ENCODE measurements at places on chromosomes 11 and 22.

DNA sequence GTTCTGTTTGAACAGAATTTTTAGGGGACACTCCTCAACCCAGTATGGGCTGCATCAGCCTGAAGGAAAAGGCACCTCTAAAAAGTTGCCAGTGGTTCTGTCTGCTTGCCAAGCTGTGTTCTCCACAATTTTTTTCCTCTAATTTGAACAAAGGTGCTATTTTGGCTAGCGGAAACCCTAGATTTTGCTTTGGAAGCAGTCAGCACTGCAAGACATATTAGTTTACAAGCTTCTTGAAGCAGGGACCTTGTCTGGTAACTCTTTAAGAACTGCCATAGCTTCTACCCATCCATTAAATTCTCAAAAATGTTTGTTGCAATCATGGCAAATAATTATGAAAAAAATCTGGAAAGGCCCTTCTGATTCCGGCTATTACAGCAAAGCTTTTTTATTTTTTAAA is 75.6 kb upstream of the HEPHL1 start:
- H3K27me3 ChIP-seq = no peaks in the 10 kb centered on the region
- DNase-seq = no peak
- no peaks in the 10 kb centered on the region for H3K4me1 ChIP-seq
- H3K36me3 ChIP-seq = no peaks in the 10 kb centered on the region
- no peak overlapping the region for H3K27ac ChIP-seq
- H3K4me3 ChIP-seq = no peak overlapping the region

GRCh38 chr11:44538375-44539054 is 26.9 kb upstream of the CD82 start:
- no peak overlapping the region for H3K27ac ChIP-seq
- H3K4me1 ChIP-seq = no peaks in the 10 kb centered on the region
- H3K4me3 ChIP-seq = no peak overlapping the region

DNA sequence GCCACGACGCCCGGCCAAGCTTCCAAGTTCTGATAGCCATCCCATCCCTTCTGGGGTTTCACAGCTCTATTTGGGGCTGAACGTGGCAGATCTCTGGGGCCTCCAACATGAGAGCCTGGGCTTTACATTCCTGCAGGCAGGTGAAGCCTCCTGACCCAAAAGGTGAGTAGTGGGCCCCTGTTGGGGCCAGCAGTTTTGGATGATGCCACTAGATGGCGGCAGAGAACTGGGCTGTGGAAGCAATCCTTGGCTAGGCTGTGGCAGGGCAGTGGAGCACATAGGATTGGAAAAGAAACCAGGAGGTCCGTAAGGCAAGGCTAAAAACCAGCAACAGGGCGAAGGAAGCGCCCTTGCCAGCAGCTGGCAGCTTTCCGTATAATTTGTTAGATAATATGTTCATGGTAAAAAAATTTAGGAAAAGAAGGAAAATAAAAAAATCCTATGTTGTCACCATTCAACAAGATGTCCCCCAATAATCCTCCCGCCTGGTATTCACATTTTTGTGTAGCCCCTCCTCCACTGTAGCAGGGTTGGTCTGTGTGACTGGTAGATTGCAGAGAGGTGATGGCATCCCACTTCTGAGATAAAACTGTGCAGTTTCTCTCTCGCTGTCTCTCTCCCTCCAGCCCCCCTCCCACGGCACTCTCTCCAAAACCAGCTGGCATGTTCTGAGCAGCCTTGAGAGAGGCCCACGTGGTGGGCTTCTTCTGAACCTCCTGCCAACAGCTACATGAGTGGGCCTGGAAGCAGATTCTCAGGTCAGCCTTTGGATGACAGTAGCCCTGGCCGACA is 43.6 kb upstream of the OR4B1 start:
- H3K27ac ChIP-seq = no peak overlapping the region
- peak; percentile 80 for DNase-seq
- no peak overlapping the region for H3K4me3 ChIP-seq
- no peaks in the 10 kb centered on the region for H3K4me1 ChIP-seq

GRCh38 chr11:133787379-133788141 is 57.8 kb downstream of the SPATA19 start:
- H3K4me1 ChIP-seq = no peaks in the 10 kb centered on the region
- H3K27me3 ChIP-seq = peaks cover 17% of the 10 kb centered on the region
- H3K4me3 ChIP-seq = no peak overlapping the region
- no peak overlapping the region for H3K27ac ChIP-seq
- H3K36me3 ChIP-seq = no peaks in the 10 kb centered on the region

DNA sequence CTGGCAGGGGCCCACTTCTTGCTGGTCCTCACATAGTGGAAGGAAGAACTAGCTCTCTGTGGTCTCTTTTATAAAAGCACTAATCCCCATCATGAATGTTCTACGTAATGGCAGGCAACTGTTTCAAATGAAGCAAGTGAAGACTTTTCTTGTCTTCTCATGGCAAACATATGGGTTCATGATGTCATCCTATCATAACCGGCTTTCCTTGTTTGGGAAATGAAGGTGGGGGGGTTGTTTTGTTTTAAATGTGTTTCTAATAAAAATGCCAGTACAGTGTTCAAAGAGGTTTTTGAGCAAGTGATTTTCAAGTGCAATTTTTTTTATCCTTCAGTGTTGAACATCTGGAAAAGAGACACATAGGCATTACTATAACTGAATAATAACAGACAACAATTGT is 33.4 kb downstream of the REXO2 start:
- H3K4me1 ChIP-seq = peaks cover under 1% of the 10 kb centered on the region
- no peaks in the 10 kb centered on the region for H3K27me3 ChIP-seq
- no peak overlapping the region for H3K27ac ChIP-seq
- no peak overlapping the region for H3K4me3 ChIP-seq
- no peaks in the 10 kb centered on the region for H3K36me3 ChIP-seq

GRCh38 chr11:130608287-130608686 is 159.8 kb downstream of the ADAMTS15 start:
- peaks cover 16% of the 10 kb centered on the region for H3K4me1 ChIP-seq
- no peaks in the 10 kb centered on the region for H3K27me3 ChIP-seq
- no peak overlapping the region for H3K4me3 ChIP-seq
- DNase-seq = no peak

- H3K4me3 ChIP-seq = no peak overlapping the region
- H3K4me1 ChIP-seq = peaks cover 8% of the 10 kb centered on the region
- H3K27ac ChIP-seq = no peak overlapping the region
- DNase-seq = no peak
- no peaks in the 10 kb centered on the region for H3K27me3 ChIP-seq
Measured at GRCh38 chr22:24433828-24434470, 6.5 kb downstream of the ADORA2A start.

- no peaks in the 10 kb centered on the region for H3K36me3 ChIP-seq
- no peak overlapping the region for H3K27ac ChIP-seq
- H3K27me3 ChIP-seq = no peaks in the 10 kb centered on the region
- peaks cover 53% of the 10 kb centered on the region for H3K4me1 ChIP-seq
Measured at GRCh38 chr11:19800162-19800561, 87.5 kb downstream of the NAV2 start.

- no peak overlapping the region for H3K4me3 ChIP-seq
- DNase-seq = no peak
- peak overlapping the region; percentile 75 for H3K27ac ChIP-seq
- peaks cover 11% of the 10 kb centered on the region for H3K4me1 ChIP-seq
- no peaks in the 10 kb centered on the region for H3K36me3 ChIP-seq
- no peaks in the 10 kb centered on the region for H3K27me3 ChIP-seq
Measured at GRCh38 chr11:43746670-43747069, 66.1 kb downstream of the HSD17B12 start.

- no peaks in the 10 kb centered on the region for H3K4me1 ChIP-seq
- DNase-seq = no peak
- H3K36me3 ChIP-seq = no peaks in the 10 kb centered on the region
Measured at GRCh38 chr11:92137747-92138146, 86.9 kb upstream of the FAT3 start.

DNA sequence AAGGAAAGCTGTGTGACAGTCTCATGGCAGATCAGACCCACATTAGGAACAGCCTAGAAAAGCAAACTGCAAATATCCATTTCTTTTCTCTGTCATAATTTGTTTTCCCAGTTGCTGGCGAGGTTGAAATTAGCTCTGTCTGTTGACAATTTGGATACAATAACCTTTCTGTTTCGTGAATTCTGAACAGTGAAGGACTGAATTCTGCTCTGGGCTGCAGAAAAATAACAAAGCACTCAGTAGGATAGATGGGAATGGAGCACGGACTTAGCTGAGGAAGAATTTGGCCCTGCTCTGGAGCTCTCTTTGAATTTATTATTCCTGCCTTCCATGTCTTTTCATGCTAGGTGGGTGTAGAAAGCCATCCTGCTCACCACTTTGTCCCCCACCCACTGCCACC is 140.3 kb downstream of the RRAS2 start:
- H3K36me3 ChIP-seq = no peaks in the 10 kb centered on the region
- no peak overlapping the region for H3K27ac ChIP-seq
- H3K4me3 ChIP-seq = no peak overlapping the region

DNA sequence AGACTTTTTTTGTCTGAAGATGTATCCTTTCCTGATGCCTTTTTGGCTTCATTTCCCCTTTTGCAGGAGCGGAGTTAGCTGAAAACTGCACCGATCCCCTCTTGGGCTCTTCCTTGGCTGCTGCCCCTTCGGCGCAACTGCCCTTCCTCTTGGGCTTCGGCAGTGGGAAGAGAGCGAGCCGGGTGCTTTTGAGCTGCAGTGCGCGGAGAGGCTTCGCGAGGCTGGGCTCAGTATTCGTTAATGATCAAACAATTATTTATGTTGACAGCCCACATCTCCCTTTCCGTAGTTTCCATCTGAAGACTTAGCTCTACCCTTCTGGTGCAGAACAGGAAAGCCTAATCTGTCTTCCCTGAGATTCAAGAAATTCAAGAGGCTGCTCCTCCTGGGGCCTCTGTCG is 170.8 kb downstream of the CSNK2A3 start:
- no peak overlapping the region for H3K27ac ChIP-seq
- H3K4me3 ChIP-seq = no peak overlapping the region
- H3K27me3 ChIP-seq = no peaks in the 10 kb centered on the region
- no peaks in the 10 kb centered on the region for H3K36me3 ChIP-seq
- H3K4me1 ChIP-seq = peaks cover 14% of the 10 kb centered on the region
- no peak for DNase-seq

GRCh38 chr22:45101515-45102227 is 62.1 kb upstream of the NUP50 start:
- H3K27ac ChIP-seq = no peak overlapping the region
- no peak overlapping the region for H3K4me3 ChIP-seq
- H3K27me3 ChIP-seq = peaks cover 4% of the 10 kb centered on the region
- DNase-seq = peak; percentile 69
- no peaks in the 10 kb centered on the region for H3K4me1 ChIP-seq

DNA sequence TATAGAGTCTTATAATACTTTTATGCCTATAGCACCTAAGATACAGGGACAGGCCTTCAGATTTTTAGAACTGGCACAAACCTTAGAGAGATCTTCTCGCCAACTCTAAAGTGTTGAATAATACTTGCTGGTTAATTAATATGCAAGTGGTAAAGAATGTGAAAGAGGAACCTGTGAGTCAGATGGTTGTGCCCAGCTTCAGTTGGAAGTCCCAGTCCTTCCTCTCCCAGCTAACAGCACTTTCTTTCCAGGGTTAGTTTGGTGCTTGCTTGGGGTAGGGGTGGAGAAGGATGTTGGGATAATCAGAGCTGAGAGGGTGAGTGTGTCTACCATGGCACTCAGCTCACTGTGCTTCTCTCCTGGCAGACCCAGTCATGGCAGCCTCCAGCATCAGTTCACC is 4.9 kb upstream of the TMEM132A start:
- H3K27ac ChIP-seq = no peak overlapping the region
- no peak overlapping the region for H3K4me3 ChIP-seq
- DNase-seq = no peak
- H3K27me3 ChIP-seq = no peaks in the 10 kb centered on the region

- no peaks in the 10 kb centered on the region for H3K27me3 ChIP-seq
- no peak overlapping the region for H3K4me3 ChIP-seq
- DNase-seq = no peak
- H3K27ac ChIP-seq = no peak overlapping the region
Measured at GRCh38 chr11:75779960-75780359, 11.4 kb downstream of the DGAT2 start.

DNA sequence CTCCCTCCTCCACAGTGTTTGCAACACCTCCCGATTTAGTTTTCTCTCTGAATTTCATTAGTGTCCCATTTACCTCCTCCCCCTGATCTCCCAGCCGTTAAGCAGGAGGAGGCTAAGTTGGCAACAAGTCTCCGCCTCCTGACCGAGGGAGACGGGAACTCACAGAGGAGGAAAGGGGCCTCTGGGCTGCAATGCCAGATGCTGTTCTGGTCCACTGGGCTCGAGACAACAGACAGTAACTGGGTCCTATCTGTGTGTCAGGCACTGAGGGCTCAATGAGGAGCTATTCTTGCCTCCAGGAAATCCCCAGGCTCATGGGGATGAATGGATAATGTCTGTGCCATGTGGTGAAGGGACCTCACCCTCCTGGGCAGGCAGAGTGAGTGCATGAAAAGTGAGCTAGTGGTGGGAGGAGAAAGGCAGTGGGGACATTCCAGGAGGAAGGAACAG is 228.1 kb downstream of the TENM4 start:
- no peak overlapping the region for H3K4me3 ChIP-seq
- no peaks in the 10 kb centered on the region for H3K36me3 ChIP-seq
- no peak for DNase-seq
- H3K27me3 ChIP-seq = no peaks in the 10 kb centered on the region
- peaks cover 10% of the 10 kb centered on the region for H3K4me1 ChIP-seq

DNA sequence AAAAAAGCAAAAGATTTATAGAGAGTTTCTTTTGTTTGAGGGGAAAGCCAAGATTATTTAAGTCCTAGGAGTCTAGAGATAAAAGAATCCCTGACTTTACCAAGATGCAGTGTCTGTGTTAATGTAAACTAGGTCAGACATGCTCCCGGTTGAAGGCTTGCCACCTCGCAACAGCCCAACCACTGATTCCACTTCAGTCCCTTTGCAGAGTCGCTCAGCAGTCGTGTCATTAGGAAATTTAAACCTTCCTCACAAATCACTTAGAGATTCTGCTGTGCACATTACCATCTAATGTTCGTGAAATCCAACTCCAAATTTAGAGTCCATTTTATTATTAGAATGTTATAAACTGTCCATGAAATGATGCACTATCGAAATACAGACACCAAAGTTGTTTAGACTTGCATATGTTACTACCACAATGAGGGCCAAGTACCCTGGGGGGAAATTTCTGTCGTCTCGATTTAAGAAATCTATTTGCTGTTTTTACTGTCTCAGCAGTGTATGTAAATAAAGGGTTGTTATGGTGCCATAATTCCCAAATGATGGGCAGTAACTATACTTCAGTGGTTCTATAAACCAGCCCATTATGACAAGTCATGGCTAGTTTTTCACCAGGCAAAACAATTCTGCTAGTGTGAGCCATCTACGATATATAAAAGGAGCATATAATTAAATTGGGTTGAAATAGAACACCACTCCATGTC is 101.4 kb upstream of the MTNR1B start:
- peak; percentile 59 for DNase-seq
- peaks cover 9% of the 10 kb centered on the region for H3K4me1 ChIP-seq
- no peaks in the 10 kb centered on the region for H3K27me3 ChIP-seq
- no peak overlapping the region for H3K4me3 ChIP-seq
